ENCODE measurements at places on chromosomes 12 and 14.

DNA sequence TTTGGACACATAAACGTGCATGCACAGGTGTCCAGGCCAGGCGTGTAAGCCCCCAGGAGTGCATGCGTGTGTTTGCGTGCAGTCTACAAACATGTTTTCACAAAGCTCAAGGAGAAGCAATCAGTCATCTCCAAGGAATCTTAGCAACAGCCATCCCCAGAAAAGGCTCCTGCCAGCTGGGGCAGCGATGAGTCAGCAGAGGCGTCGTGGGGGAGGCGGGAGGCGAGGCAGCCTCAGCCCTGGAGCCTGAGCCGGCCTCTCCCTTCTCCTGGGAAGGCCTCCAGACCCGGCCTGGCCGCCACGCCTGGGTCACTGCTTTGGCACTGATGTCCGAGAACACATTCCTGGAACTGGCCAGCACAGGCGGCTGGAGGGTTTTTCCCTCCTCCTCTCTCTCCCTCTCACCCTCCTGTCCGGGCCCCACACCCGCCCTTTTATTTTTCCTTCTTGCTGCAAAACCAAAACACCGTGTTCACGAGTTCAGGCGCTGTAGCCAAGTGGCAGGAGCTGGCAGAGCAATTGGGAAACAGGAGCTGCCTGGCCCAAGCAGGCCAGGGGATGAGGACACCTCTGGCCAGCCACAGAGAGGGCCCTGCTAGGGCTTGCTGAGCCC lies 92.7 kb downstream of the LRRC74A start:
- peak; percentile 98 for DNase-seq

DNA sequence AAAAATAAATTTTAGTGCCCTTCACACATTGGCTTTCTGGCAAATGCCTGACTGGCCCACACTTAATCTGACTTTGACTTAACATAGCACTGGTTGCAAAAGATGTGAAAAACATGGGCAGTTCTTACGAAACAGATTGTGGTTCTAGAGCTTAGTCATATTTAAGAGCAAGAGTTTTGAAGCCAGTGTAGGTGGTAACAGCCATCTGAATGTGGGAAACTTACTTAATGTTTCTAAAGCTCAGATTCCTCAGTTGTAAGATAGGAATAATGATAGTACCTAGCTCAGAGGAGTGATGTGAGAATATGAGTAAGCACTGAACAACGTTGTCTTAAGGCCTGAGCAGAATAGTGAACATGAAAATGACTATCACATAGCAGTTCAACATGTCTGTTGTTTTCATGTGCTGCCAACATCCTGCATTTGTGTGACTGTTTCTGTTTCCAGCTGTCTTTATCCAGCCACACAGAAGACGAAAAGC lies 262.7 kb downstream of the SYT1 start:
- no peak for DNase-seq

GRCh38 chr12:21172079-21172478 lies 41.1 kb downstream of the SLCO1B1 start:
- no peak for DNase-seq

- peak; percentile 29 for DNase-seq
Observed at GRCh38 chr12:54033106-54033979, 493 bp downstream of the HOXC5 start.

GRCh38 chr12:5830111-5830510 lies 114.9 kb downstream of the ANO2 start:
- DNase-seq = no peak

DNA sequence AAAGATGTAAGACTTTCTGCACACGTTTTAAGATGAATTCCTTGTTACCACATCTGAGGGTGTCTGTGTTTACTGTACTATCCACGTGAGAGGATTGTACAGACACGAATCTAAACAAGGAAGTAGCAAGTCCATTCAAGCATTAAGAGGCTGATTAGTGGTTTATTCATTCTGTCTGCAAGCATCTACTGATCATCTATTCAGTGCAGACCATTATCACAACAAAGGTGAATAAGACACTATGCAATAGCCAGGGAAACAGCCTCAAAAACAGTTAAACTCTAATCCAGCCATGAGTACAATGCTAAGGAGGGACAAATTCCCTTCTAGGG lies 111.6 kb upstream of the PZP start:
- peak; percentile 13 for DNase-seq

DNA sequence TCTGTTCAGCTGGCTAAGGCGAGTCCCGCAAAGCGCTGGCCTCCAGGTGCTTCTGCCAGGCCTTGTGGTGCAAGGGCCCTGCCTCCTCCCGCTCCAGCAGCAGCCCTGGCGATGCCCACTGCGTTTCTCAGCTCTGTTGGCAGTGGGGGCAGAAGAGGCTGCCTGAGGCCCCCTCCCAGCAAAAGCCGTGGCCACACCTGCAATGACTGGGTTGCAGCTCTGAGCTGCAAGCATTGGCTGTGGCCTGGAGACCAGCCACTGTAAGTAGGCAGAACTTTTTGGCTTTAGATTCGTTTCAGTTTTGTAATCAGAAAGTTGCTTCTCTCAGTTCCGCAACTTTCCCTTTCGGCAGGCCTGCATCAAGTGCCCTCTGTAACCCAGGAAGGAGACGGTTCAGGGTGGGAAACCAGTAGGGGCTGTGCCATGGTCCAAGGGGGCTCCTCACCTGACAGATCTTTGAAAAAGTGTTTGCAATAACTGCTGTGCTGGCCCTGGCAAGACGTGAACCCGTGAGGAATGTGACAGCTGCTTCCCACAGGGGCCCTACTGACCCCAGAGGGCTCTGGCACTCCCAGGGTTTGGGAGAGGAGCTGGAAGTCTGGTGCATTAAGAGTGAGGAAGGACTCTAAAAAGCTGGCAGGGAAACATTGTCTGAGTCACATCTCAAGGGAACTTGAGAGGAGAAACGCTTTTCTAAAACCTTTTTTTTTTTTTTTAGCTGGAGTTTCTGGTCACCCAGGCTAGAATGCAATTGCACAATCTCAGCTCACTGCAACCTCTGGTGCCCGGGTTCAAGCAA lies 54.5 kb upstream of the MAX start:
- no peak for DNase-seq

- no peak for DNase-seq
Observed at GRCh38 chr14:71273366-71273765, 366.1 kb downstream of the PCNX1 start.

GRCh38 chr12:47376927-47377326 lies 297.2 kb upstream of the AMIGO2 start:
- DNase-seq = no peak

GRCh38 chr12:67647181-67647798 lies 1.3 kb upstream of the DYRK2 start:
- no peak for DNase-seq

DNA sequence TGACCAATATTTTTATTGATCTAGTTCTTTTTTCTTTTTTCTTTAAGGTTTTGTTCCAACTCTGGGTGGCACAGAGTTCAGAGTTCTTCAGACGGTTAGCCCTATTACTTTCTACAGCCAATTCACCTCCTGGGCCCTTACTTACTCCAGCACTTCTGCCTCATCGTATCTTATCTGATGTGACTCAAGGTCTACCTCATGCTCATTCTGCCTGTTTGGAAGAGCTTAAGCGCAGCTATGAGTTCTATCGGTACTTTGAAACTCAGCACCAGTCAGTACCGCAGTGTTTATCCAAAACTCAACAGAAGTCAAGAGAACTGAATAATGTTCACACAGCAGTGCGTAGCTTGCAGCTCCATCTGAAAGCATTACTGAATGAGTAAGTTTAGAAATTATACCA lies 64.7 kb downstream of the VEZT start:
- DNase-seq = no peak

DNA sequence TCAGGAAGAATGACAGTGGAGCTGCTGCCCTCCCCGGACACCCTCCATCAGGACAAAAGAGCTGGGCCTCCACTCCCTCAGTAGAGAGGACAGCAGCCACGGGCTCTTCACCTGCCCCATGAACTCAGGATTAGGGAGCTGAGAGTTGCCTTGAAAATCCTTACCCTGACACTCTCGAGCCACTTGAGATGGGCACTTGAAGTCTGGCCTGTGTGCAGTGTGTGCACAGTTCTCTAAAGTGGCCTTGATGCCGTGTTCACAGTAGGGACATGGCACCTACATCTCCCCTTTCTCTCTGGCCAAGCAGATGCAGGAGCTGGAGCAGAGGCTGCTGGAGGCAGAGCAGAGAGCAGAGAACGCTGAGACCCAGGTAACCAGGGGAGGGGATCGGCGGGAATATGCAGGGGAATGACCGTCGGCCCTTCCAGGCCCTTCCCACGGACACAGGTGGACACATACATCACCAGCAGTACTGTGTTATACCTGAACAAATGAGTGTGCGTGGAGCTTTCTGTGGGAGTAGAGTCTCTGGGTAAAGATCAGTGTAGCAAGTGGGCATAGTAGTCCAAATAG lies 22.5 kb downstream of the PLEKHH1 start:
- DNase-seq = peak; percentile 78

DNA sequence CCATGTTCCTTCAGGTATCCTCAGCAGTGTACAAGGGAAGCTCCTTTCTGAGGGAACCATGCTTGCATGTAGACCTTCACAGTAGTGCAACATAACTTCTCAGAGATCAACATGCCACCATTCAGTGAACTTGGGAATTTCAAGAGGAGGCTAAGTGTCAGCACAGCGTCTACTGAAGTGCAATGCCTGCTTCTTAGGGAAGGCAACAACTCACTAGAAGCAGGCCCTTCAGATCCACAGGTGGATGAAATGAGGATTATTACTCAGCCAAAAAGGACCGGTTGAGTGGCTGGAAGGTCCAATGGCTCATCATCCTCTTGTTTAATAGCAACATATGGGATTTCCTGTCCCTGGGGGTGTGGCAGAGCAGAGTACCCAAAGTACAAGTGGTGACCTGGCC lies 18.7 kb downstream of the RNASE10 start:
- no peak for DNase-seq

DNA sequence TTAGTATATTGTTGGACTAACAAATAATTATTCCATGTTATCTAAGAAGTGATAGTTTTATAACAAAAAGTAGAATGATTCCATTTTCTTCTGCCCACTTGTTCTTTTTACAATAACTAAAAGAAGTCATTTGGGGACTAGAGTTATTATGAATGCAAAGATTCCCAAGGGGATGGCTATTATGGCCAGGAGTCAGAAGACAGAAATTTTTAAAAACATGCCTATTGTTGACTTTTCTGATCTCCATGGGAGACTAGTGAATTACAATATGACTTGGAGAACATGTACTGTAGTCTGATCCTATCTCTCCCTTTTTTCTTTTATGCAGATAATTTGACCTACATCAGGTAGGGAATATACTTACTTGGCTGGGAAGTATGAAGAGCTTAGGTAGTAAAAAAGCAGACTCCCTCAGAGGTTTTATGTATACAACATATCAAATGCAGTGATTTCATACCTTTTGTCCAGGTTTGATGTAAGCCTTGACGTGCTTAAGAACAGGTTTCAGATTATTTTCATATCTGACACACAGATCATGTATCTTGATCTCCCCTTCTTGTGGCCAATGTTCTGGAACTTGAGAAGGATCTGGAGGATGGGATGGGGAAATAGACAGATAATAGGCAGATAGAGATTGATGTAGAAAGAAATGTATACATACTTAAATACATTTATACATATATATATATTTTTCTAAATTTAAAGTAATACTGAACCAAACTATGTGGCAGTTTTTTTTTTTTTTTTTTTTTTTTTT lies 41.0 kb upstream of the KCNJ8 start:
- no peak for DNase-seq
